LNCaP clone FGC (cell line): ENCODE measurements at places on chromosomes 12 and 14.
A peak's percentile ranks its signal among the peaks of the same experiment; 100 is the strongest.

DNA sequence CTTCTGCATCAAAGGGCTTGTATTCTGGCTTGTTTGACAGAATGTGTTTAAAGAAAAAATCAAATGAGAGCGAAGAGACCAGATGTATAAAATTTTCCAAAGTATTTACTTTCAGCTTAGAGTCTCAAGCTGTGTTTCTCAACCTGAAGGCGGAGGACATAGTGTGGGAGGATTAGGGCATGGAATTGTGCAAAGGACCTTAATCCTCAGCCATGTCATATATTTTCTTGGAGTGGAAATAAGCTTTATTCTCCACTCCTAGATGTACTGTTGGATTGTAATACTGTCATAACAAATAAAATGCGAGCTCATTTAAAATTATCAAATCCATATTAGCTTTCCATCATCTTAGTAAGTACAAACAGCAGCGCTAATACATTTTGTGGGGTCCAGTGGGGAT lies 154.0 kb downstream of the PAH start:
- DNase-seq: no peak

DNA sequence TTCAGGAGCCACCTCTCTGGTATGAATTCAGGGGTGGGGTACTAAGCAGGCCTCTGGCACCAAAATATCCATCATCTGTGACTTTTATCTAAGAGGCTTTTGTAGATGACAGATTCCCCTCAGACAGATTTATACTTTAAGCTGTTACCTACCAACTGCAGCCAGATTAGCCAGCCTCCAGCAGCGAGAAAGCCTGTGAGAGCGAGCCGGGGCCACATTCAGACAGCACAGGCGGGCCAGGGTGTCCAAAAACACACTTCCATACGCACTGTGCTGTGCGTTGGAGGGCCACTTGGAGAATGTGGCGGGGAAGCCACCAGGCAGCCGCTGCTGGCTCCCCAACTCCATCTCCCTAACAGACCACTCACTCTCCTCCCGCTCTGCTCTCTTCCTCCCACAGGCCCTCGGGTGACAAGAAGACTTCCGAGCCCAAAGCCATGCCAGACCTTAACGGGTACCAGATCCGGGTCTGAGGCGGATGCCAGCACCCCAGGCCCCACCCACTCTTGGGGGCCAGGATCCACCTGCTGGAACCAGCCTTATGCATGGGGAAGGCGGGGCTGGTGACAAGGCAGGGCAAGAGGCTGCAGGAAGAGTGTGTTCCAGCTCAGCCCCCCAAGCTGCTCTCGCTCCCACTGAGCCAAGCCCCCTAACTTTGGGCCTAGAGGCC lies 17.4 kb downstream of the VASH1 start:
- DNase-seq: no peak

GRCh38 chr12:53483979-53484377 lies 15.3 kb downstream of the MAP3K12 start:
- no peak for DNase-seq

DNA sequence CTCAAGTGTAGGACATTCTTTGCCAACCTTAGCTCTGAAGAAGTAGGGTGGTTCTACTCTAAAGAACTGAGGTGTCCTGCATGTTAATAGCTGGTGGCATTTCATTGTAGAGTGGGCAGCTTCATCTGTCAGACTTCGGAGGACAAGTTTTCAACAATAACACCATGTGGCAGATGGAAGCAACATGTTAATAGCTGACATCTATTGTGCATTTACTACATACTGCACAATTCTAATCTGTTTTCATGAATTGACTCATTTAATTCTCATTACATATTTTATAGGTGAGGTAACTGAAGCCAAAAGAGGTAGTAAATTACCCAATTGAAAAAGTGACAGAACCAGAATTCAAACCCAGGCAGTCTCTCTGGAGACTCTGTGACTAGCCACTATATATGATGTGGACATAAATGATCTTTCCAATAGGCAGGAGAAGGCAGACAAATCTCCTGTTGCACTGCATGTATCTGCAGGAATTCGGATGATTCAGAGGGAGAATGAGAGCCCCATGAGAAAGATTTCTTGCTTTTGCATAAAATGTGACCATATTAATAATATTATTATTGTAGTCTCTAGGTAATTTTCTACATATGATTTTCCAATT lies 137.2 kb upstream of the E2F7 start:
- DNase-seq: no peak

- DNase-seq: no peak
These were observed 122.3 kb downstream of the EML1 start for GRCh38 chr14:99915305-99916090.

DNA sequence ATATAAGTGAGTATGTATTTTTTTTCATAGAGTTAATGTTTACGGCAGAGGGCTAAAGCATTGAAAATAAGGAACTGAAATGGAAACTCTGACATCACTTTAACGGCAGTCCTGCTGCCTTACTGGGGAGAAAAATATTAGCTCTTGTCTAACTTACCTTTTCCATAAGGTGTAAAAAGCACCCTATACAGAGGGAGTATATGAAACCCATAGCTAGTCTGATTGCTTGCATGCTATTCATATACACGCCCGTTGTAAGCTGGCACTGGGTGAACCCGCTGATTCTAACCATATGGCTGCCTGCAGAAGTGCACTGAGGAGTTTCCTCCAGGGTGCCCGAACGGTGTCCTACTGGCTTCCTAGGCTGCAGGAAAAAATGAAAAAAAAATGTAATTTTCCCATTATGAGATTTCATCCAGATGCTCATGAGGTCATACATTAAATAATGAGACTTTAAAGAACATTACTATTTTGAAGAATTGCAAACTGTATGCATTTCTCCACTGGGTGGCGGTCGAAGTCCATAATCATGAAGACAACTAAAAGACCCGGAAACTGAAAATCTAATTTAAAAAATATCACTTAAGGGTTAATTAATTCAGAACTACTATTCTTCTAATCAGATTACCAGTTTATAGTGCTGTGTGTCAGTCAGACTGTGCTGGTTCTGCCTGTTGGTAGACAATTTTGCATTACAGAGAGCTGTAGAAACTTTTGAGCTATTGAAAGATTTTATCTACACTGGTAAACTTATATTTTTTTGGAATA lies 144.7 kb downstream of the ALX1 start:
- no peak for DNase-seq

DNA sequence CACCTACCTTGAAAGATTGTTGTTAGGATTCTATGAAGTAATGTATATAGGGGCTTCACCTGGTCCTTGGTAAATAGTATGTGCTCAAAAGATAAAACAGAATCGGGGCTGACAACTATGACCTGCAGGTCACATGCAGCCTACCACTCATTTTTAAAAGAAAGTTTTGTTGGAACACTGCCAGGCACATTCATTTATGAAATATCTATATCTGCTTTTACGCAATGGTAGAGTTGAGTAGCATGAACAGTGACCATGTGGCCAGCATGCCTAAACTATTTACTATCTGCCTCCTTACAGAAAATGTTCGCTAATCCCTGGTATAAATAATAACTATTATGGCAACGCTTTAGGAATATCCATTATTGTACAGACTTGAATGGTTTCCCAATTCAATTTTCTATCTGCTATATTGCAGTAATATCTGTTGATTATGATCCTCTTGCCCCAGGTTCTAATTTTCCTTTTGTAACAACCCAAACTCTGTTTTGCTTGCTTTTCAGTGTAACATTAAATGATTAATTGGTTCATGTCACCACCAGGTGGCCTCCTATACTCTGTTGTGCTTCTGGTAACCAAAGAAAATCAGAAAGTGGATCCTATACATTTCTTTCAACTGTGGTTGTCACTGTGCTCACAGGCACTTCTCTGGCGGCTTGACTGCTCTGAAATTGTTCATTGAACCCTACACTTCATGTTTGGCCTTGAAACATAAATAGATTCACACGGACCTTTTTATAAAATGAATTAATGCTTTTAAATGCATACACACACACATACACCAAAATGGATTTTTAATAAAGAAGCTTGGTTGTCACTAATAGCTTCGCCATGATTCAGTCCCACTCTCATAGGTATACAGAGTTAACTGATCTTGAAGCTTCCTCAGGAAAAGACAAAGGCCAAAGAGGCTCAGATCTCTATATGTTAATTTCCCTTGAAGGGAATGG lies 227.7 kb upstream of the NPAS3 start:
- peak; percentile 18 for DNase-seq

DNA sequence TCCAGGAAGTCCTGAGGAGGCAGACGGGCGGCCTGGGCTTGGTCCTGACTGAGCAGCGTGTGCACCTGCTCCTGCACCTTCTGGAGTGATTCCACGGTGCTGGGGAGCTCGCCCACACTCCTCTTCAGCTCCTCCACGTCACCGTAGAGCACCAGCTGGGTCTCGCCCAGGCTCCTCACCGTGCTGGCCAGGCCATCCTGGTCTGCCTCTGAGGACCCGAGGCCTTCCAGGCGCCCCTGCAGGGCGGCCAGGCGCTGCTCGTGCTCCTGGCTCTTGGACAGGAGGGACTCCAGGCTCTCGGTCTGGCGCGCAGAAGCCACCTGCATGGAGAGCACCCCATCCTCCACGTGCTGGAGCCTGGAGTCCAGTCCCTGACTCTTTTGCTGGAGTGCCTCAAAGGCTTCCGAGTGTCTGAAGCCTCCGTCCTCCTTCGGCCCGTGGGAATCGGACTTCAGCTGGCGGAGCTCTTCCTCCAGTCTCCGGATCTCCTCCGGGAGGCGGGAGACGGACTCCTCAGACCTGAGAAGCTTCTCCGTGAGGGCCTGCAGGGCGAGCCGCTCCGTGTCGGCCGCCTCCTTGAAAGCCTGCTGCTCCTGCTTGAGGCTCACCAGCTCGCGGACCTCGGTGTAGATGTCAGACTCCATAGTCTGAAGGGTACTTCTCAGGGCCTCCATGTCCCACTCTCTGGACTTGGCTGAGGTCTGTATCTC lies 8.4 kb downstream of the CKAP4 start:
- no peak for DNase-seq
